Urinary bladder (tissue), 4 donors: ENCODE measurements at places on chromosomes 6 and 20. TPM values are rescaled to one million over a fixed set of nuclear protein-coding genes. Genes with fewer than 3 reads are reported as not detected.

Gene TFAP2D
- total RNA-seq: not detected

Gene LY6G6D
- 3.1 TPM for total RNA-seq

Gene CTCFL
- not detected for total RNA-seq

Gene PLCB4
- total RNA-seq: 32.1 TPM
